ENCODE measurements at places on chromosomes 12 and 14. TPM values are rescaled to one million over a fixed set of nuclear protein-coding genes. Genes with fewer than 3 reads are reported as not detected.

NKX2-1 gene
- not detected for total RNA-seq

GRCh38 chr12:96879301-96879700, 27.8 kb upstream of the NEDD1 start:
- no peak for DNase-seq

GRCh38 chr12:54983536-54984101, 943 bp downstream of the TESPA1 start:
- DNase-seq = no peak

- no peak for DNase-seq
Measured at GRCh38 chr12:118220702-118221101, 84.8 kb downstream of the PEBP1 start.

GRCh38 chr14:96911499-96912149, 114.4 kb downstream of the VRK1 start:
- no peak for DNase-seq
